ENCODE measurements at places on chromosomes 16 and 17. TPM values are rescaled to one million over a fixed set of nuclear protein-coding genes. Genes with fewer than 3 reads are reported as not detected.

- DNase-seq, result no peak
Observed at GRCh38 chr17:17106756-17107155, 64.5 kb downstream of the MPRIP start.

The OR1F1 gene
- total RNA-seq, result not detected

- DNase-seq, result no peak
Observed at GRCh38 chr17:78935419-78936323, 10.5 kb upstream of the TIMP2 start.

The TP53TG3B gene
- total RNA-seq, result not detected

DNA sequence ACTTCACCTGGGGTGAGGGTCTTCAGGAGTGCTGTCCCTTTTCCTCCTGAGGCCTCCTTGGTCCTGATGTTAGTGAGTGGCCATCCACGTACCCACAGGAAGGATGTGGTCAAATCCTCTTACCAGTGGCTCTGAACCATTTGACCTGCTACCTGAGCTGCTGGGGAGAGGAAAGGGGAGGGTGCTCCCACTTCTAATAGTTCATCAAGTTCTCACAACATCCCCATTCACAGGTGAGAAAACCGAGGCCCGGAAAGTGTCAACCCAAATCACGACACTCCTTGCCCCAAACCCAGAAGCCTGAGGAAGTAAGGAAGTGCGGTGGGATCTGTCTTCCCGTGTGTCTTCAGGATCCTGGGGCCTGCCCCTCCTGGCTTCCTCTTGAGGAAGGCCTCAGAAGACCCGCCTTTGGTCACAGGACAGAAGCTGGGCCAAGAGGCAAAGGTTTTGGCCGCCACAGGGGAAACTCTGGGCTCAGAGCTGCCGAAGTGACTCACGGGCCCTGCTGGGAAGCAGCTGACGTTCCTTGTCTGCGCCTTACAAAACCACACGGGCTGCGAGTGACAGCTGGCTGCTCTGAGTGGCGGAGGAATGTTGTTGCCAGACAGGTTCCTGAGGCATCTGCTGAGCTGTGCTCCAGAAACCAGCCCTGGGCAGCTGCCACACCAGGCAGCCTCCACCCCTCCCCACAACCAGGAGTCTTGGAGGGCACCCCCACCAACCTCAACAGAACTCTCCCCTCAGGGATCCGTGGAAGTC lies 13.9 kb upstream of the KIFC3 start:
- DNase-seq, result peak; percentile 82

- peak; percentile 98 for DNase-seq
Observed at GRCh38 chr16:30658731-30659506, 688 bp downstream of the FBRS start.

The TMEM88 gene
- 2.7 TPM for total RNA-seq

DNA sequence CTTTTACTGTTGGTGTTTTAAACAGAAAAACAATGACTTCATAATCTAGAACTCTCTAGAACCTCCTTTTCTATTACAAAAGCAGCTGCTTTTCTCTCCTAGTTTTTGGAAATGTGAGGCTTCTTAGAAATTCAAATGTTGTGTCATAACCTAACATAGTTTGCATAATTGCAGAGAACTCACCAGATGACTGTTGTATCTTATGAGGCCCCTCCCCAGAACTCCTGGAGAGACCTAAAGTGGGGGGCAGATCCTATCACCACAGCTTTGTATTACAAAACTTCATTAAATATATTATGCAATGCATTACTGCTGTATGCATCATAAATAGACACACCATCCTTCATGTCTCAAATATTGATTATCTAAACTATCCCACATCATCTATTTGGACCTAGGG lies 538.7 kb upstream of the HSBP1 start:
- DNase-seq, result no peak
